ENCODE measurements at places on chromosomes 4 and X.

- DNase-seq = peak; percentile 72
Measured at GRCh38 chr4:87410157-87410556, 12.2 kb upstream of the NUDT9 start.

DNA sequence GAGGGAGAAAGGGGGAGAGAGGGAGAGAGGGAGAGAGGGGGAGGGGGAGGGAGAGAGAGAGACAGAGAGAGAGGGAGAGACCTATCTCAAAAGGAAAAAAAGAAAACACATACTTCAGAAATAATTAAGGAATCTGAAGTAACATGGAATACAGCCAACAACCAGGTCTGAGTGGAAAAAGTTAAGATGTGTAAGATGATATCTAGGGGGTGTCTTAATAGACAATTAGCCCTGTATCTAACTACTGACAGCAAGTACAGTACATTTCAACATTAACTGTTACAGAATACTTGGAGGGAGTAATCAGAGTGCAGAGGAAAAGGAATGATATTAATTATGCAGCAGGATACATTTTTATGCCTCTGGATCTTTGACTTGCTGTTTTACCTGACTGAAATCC, 22.4 kb downstream of the NUP54 start:
- DNase-seq = no peak

GRCh38 chr4:74619931-74620702, 174.2 kb downstream of the BTC start:
- DNase-seq = peak; percentile 24

- DNase-seq = peak; percentile 65
Measured at GRCh38 chr4:10074767-10075105, 41.9 kb downstream of the WDR1 start.

GRCh38 chr4:4496592-4497372, 45.1 kb downstream of the STX18 start:
- peak; percentile 72 for DNase-seq

- DNase-seq = no peak
Measured at GRCh38 chr4:65340382-65341109, 329.7 kb downstream of the EPHA5 start.

GRCh38 chr4:56821381-56822243, at the start of gene SPINK2:
TSS of gene SPINK2 (minus strand) at chr4:56821701. CDS start at chr4:56821662, 39 bp downstream.
- DNase-seq = peak; percentile 14

GRCh38 chr4:61251129-61251528, 51.0 kb downstream of the ADGRL3 start:
- no peak for DNase-seq
